Muscle of leg (tissue), 16 donors: ENCODE measurements at places on chromosomes 7 and 10. TPM values are rescaled to one million over a fixed set of nuclear protein-coding genes. Genes with fewer than 3 reads are reported as not detected.

DNA sequence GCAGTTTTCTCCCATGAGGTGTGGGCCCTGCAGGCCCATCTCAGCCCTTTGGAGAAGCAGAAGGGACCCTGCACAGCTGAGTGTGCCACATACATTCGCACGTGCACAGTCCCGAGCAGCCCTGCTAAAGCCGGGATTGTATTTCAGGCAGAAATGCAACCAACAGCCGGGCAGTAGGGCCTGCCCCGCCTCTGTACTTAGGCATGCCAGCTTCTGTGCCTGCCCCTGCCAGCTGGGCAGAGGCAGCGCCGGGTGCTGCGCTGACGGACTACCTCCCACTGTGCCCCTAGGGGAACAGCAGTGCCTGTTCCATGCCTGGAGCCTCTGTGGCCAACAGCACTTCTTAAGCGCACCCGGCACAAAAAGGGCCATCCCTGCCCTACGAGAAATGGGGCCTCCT is 170.3 kb downstream of the NEURL1 start:
- peak; percentile 86 for DNase-seq
- no peak overlapping the region for H3K4me3 ChIP-seq
- no peaks in the 10 kb centered on the region for H3K27me3 ChIP-seq

Gene MET
- total RNA-seq = 19.6 TPM

DNA sequence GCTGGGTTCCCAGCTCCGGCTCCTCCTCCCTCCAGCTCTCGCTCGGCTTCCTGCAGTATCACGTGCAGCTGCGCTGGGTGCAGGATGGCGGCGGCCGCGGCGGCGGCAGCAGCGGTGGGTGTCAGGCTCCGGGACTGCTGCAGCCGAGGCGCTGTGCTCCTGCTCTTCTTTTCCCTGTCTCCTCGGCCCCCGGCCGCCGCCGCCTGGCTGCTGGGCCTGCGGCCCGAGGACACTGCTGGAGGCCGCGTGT is at the start of gene CNNM1:
CNNM1 (plus strand) TSS at position 53 of the 250 bp plus-strand sequence; CDS start at position 85, 32 bp downstream.
- peaks cover 45% of the 10 kb centered on the region for H3K27me3 ChIP-seq
- no peak within 1 kb of the TSS for H3K27ac ChIP-seq
- H3K4me3 ChIP-seq = peak within 1 kb of the TSS; percentile 22
- no peaks in the 10 kb centered on the region for H3K36me3 ChIP-seq
- DNase-seq = no peak
- peaks cover 7% of the 10 kb centered on the region for H3K4me1 ChIP-seq

Gene TRIM73
- total RNA-seq = 1.6 TPM

Gene RBM20
- 8.3 TPM for total RNA-seq
